ENCODE measurements at places on chromosomes 1 and 21. TPM values are rescaled to one million over a fixed set of nuclear protein-coding genes. Genes with fewer than 3 reads are reported as not detected.

The NEGR1 gene
- 34.7 TPM for total RNA-seq

DNA sequence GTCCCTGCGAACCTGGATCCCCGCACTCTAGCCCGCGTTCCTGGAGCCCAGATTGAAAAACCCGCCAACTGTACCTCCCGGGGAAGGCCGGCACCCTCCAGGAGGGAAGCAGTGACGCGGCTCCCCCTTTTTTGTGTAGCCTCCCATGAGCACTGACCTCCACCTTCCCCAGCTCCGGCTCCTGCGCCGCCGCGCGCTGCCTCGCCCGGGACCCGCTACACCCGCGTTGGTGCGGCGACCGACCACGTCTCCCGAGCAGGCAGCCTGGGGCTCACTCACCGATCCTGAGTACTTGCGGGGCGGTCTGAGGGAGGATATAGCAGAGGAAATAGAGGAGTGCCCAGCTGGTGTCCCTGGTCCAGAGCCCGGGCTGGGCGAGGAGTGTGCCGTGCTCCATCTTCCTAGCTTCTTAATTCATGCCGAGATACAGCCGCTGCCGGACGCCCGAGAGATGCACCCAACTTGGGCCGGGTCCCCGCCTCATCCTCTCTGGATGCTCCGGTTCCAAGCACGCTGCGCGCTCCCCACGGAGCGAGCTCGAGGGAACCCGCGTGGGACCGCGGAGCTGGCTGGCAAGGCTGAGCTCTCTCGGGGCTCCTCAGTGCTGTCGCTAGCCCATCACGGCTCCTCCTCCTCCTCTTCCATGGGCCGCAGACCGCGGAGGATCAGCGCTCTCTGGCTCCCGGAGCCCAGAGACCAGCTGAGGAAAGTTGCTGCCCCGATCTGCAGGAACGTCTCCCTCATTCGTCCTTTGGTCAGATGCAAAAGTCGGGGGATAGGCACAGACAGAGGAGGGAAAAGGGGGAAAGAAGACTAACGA, 482 bp downstream of the GRIK1 start:
- DNase-seq: no peak

- no peak for DNase-seq
Measured at GRCh38 chr1:25520446-25521061, 22.9 kb upstream of the LDLRAP1 start.

- DNase-seq: no peak
Measured at GRCh38 chr1:154705544-154705943, 97.6 kb upstream of the ADAR start.

All from mesenteric fat pad (tissue), 1 donor.